A549 treated with AZD2906 at 1 μM for 4 hours (cell line): ENCODE measurements at places on chromosomes 16 and 17. TPM values are rescaled to one million over a fixed set of nuclear protein-coding genes. Genes with fewer than 3 reads are reported as not detected.

The MYH3 gene
- total RNA-seq = 0.43 to 1.3 TPM (median 0.97 TPM) in 5 replicates

The CDH8 gene
- 0.32 to 0.56 TPM (median 0.40 TPM) in 5 replicates for total RNA-seq

The GPR142 gene
- not detected in 5 replicates for total RNA-seq

The TNFRSF17 gene
- total RNA-seq = not detected in 5 replicates

The DCAF7 gene
- total RNA-seq = 48.1 to 62.3 TPM (median 57.4 TPM) in 5 replicates

The CMTM2 gene
- total RNA-seq = not detected in 5 replicates

The CBFA2T3 gene
- 0.77 to 1.3 TPM (median 1.1 TPM) in 5 replicates for total RNA-seq

The SLC5A2 gene
- total RNA-seq = 0.20 to 0.40 TPM (median 0.23 TPM) in 5 replicates

The SLFN11 gene
- 4.4 to 6.1 TPM (median 5.2 TPM) in 5 replicates for total RNA-seq

The TPSB2 gene
- total RNA-seq = 0.09 to 0.11 TPM in 2 of 5 replicates, not detected in the others

The WNK4 gene
- total RNA-seq = 0.91 to 1.6 TPM (median 1.2 TPM) in 5 replicates

The KIF19 gene
- total RNA-seq = 0.02 to 0.05 TPM (median 0.02 TPM) in 3 of 5 replicates, not detected in the others

The HEATR9 gene
- total RNA-seq = not detected in 5 replicates

The ACE gene
- 1.8 to 4.1 TPM (median 2.6 TPM) in 5 replicates for total RNA-seq

The ZNF423 gene
- 0.07 to 0.33 TPM (median 0.07 TPM) in 5 replicates for total RNA-seq

The NAGS gene
- total RNA-seq = 1.1 to 1.4 TPM (median 1.2 TPM) in 5 replicates

The NMT1 gene
- 147 to 397 TPM (median 154 TPM) in 5 replicates for total RNA-seq

The HS3ST4 gene
- total RNA-seq = not detected in 5 replicates

The PHOSPHO1 gene
- total RNA-seq = 0.33 to 0.77 TPM (median 0.73 TPM) in 5 replicates

The TBC1D3I gene
- total RNA-seq = 0.17 to 0.42 TPM (median 0.21 TPM) in 5 replicates

The WDR45B gene
- 87.3 to 99.0 TPM (median 91.0 TPM) in 5 replicates for total RNA-seq

The CA7 gene
- 0.05 to 0.06 TPM (median 0.06 TPM) in 3 of 5 replicates, not detected in the others for total RNA-seq

The NTN3 gene
- total RNA-seq = 0.05 to 0.07 TPM (median 0.06 TPM) in 3 of 5 replicates, not detected in the others

The MYH11 gene
- total RNA-seq = 0.01 to 0.22 TPM (median 0.02 TPM) in 5 replicates

The SLC16A6 gene
- 0.29 to 0.49 TPM (median 0.31 TPM) in 5 replicates for total RNA-seq

The FA2H gene
- 31.4 to 35.7 TPM (median 34.6 TPM) in 5 replicates for total RNA-seq

The OGFOD1 gene
- 70.3 to 110 TPM (median 77.4 TPM) in 5 replicates for total RNA-seq

The RHBDL3 gene
- 2.9 to 5.1 TPM (median 4.3 TPM) in 5 replicates for total RNA-seq

The SOX15 gene
- total RNA-seq = 0.16 to 0.52 TPM (median 0.31 TPM) in 5 replicates

The AXIN2 gene
- total RNA-seq = 0.57 to 0.83 TPM (median 0.69 TPM) in 5 replicates

The SP2 gene
- total RNA-seq = 17.8 to 19.3 TPM (median 18.3 TPM) in 5 replicates

The MIF4GD gene
- total RNA-seq = 35.3 to 40.6 TPM (median 38.8 TPM) in 5 replicates

The VKORC1 gene
- total RNA-seq = 99.8 to 149 TPM (median 147 TPM) in 5 replicates

The HOXB1 gene
- total RNA-seq = not detected in 5 replicates

The LGALS9 gene
- total RNA-seq = 1.0 to 1.5 TPM (median 1.4 TPM) in 5 replicates

The CCL17 gene
- total RNA-seq = not detected in 5 replicates

The SLC52A1 gene
- 0.38 to 0.99 TPM (median 0.79 TPM) in 5 replicates for total RNA-seq

The NEURL4 gene
- total RNA-seq = 23.0 to 36.7 TPM (median 28.7 TPM) in 5 replicates

The ZPBP2 gene
- total RNA-seq = not detected in 5 replicates

The TMC7 gene
- total RNA-seq = 5.3 to 6.6 TPM (median 5.6 TPM) in 5 replicates

The ALDH3A2 gene
- 148 to 171 TPM (median 159 TPM) in 5 replicates for total RNA-seq

The KRT20 gene
- 0.11 to 0.30 TPM (median 0.23 TPM) in 5 replicates for total RNA-seq

The ABCC6 gene
- total RNA-seq = 0.72 to 1.4 TPM (median 0.80 TPM) in 5 replicates
